RKO (cell line): ENCODE measurements at places on chromosomes 12 and 14.
A peak's percentile ranks its signal among the peaks of the same experiment; 100 is the strongest.

DNA sequence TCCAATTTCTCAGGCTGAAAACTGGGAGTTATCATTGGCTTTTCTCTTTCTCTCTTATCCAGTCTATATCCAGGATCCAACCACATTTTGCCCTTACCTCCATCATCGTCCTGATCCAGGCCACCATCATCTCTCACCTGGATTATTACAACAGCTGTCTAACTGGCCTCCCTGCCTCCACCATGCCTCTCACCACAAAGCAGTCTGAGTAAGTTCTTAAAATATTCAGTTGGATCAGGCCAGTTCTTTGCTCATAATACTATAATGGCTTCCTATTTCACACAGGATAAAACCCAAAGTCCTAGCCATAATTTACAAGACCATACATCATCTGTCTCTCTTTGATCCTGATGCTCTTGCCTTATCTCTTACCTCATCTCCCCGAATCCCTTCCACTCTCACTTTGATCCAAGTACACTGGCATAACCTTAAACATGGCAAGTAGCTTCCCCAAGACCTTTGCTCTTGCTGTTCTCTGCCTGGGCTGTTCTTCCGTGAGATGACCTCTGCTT lies 133.4 kb upstream of the RAP1B start:
- no peak for DNase-seq

- no peak for DNase-seq
Measured at GRCh38 chr14:74257941-74258763, 18.9 kb downstream of the VSX2 start.

DNA sequence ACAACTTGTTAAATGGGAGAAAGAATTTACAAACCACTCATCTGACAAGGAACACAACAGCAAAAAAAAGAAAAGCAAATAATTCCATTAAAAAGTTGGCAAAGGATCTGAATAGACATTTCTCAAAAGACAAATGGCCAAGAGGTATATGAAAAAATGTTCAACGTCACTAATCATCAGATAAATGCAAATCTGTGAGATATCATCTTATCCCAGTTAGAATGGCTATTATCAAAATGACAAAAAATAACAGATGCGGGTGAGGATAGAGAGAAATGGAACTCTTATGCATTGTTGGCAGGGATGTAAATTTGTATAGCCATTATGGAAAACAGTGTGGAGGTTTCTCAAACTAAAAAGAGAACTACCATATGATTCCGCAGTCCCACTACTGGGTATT lies 29.9 kb downstream of the CYP46A1 start:
- no peak for DNase-seq

GRCh38 chr12:121170611-121171260 lies 38.1 kb downstream of the P2RX7 start:
- no peak for DNase-seq

DNA sequence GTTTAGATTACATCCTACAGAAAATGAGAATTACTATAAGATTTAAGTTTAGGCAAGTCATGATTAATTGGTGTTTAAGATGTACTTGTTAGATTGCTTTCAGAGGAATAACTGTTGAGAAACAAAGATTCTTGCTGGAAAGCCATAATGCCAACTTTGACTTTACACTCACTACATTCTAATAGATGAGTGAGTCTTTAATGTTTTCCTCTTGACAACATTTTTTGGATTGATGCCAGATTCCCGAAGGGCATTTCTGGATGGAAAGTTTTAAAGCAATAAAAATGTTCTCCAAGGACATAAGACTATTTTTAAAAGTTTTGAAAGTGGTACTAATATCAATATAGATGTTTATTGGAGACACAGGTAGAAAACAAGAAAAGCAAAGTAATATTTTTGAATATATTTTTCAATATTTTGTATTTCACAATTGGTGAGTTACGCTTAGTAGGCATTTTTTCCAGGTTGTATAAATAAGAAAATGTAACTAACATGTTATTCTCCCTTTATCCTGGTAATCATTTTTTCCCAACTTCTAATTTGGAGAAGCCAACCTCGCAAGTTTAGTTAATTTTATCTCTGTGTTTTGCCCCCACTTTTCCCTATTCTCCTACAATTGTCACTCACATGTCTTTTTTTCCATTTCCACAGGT lies 307.3 kb downstream of the CEP128 start:
- no peak for DNase-seq

DNA sequence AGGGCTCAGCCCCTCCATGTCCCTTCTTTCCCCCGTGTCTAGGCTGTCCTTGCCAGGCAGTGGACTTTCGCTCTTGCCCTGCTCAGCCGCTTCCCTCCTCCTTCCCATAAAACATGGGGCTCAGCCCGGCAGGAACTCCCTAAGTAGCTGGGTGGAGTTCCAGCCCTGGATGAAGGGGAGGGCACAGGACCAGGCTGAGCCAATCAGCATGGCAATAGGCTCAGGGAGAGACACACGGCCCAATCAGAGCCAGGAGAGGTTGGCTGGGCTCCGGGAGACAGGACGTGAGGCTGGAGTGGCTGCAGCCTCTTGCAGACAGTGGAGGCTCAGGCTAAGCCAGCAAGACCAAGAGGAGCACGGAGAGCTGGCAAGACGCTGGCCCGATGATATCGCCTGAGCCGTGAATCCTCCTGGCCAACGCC lies 54.3 kb downstream of the GALNT9 start:
- DNase-seq = peak; percentile 69

DNA sequence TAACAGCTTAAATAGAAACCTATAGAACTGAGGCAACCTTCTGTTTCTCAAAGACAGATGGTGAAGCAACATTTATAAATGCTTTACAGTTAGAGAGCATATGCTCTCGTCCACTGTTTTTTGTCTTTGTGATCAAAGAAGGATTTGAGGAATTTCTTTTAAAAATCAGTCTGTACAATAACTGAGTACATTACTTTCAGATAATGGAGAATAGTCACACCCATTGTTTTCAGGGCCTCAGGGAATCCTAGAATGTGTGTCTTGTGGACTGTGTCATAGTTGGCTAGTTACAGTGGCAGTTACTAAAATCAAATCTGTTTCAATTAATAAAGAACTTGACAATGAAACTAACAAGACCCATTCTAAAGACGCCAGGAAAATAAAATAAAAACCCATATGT lies 107.9 kb downstream of the PRKCH start:
- DNase-seq = no peak

DNA sequence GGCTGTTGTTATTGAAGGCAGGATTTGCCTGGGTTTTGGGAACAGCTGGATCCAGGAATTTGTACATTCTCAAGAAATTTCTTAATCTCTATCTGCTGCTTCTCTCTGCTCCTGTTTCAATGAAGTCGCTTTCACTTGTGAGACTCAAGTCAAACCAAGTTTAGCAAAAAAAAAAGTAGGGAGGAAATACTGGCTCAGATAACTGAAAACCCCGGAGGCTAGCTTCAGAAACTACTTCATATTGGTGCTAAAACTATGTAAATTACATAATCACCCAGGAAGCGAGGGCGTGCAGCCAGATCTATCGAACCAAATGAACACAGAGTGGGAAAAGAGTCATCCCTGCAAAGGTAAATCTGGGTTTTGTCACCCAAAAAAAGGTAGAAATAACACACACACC lies 68.3 kb upstream of the FICD start:
- no peak for DNase-seq

DNA sequence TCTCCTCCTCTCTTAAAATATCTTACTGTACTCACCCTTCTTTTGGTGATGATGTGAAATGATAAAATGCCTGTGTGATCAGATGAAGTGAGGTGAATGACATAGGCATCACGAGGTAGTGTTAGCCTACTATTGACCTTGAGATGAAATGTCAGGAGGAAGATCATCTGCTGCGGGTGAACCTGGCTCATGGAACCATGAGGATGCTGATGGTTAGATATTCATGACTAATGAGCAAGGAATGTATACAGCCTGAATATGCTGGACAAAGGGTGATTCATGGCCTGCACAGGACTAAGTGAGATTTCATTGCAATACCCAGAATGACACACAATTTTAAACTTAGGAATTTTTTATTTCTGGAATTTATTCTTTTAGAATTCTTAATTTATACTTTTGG lies 89.6 kb downstream of the DAAM1 start:
- peak; percentile 92 for DNase-seq

- DNase-seq = no peak
Measured at GRCh38 chr14:23899788-23900187, 53.8 kb upstream of the DHRS4 start.

DNA sequence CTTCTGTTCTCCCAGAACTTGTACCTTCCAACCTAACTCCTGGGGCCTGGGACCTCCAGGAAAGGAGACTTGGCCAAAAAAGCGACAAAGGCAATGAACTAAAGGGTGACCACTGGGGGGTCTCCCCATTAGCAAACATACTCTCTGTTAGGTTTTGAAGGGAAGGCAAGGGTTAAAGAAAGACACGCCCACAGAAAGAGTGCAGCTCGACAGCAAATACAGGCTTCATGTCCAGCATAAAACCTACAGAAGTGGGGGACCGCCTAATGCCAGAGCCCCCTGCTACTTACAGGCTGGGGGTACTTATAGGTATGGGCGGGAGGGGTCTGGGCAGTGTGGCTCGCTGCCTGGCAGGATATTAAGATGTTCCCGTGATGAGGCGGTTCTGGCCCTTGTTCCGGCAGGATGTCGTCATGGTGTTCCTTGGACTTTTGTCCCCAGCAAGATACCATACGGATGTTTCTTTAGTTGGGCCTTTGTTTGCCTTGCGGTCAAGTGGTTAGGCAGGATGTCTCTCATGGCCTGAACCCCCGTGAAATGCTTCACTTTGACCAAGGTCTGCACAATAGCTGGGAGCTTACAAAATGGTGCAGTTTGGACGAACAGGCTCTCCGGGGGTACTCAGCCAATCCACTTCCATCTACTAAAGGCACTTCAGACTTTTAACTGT lies 53.4 kb downstream of the PRMT8 start:
- DNase-seq = no peak

DNA sequence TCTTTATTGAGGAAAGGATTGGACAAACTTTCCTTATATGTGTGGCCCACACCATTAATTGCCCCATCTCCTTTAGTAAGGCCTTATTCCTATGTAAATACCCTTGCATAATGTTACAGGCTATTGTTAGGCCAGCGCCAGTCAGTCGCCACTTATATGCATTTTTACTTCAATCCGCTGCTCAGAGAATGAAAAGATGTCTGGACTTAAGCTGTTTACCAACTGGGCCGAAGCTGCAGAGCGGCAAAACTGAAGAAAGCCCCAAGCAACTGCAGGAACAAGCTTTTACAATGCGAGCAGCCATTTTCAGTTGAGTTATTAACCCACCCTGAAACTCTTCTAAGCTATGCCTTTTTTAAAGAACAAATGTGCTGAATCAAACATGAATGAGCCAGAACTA lies 92.1 kb upstream of the OTX2 start:
- DNase-seq = no peak

GRCh38 chr12:106736051-106736957 lies 38.2 kb upstream of the RIC8B start:
- no peak for DNase-seq

DNA sequence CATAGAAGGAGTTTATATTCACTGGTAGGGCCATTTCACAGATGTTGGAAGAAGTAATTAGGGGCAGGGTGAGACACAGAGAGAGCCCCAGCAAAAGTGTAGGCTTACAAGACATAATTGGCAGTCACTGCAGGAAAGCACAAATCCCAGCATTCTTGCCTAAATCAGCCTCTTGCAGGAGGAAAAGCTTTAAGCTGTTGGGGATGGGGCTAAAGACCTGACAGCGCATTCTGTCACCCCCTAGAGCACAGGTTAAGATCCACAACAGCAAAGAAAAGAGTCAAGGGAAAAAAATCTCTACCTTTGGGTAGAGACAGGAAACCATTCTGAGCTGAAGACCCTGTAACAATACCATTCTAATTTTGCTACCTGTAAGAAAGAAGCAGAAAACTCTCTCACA lies 409.0 kb downstream of the DAD1 start:
- no peak for DNase-seq

- DNase-seq = no peak
Measured at GRCh38 chr12:119373001-119373400, 38.5 kb downstream of the CCDC60 start.

DNA sequence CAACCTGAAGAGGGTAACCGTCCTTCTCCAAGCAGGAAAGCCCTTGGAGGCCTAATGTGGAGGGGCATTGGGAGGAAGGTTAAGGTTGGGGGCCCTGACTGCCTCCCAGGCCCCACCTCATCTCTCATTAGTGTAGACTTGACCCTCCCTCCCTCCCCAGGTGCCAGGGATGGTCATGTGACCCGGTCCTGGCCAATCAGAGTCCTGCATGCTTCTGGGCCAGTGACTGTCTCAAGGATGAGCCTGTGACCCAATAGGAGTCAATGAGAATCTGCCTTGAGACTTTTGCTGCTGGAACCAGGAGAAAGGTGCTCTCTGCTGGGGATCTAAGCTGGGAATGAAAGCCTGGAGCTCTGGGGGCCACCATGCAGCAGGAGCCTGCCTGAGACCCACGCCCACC lies 70.8 kb downstream of the NCOR2 start:
- no peak for DNase-seq

DNA sequence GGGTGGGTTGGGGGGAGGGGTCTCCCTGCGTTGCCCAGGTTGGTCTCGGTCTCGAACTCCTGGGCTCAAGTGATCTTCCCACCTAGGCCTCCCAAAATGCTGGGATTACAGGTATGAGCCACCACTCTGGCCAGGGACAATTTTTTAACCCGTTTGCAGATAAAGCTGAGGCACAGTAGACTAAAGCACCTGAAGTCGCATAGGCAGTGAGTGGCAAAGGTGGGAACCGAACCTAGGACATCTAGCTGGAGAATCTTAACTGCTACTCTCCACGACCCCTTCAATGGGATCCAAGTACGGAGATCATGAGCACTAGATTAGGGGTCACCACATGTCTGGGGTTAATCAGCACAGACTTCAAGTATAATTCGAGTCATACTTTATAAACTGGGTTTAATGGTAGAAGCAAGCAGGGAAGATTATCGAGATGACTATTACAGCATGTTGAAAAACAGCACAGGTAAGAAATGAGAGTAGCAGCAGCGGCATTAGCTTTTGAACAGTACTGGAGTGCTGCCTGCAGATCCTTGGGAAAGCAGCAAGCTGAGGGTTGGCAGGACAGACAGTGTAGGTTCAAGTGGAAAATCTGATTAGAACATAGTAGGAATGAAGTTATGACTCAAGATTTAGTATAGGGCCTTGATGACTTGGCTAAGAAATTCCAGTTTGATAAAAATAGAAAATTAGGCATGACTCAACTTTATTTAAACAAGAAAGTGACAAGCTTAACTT lies 23.9 kb downstream of the NID2 start:
- peak; percentile 51 for DNase-seq

GRCh38 chr12:53048033-53048779 lies 1.7 kb upstream of the TNS2 start:
- no peak for DNase-seq
